ENCODE measurements at places on chromosomes 13 and 19.

DNA sequence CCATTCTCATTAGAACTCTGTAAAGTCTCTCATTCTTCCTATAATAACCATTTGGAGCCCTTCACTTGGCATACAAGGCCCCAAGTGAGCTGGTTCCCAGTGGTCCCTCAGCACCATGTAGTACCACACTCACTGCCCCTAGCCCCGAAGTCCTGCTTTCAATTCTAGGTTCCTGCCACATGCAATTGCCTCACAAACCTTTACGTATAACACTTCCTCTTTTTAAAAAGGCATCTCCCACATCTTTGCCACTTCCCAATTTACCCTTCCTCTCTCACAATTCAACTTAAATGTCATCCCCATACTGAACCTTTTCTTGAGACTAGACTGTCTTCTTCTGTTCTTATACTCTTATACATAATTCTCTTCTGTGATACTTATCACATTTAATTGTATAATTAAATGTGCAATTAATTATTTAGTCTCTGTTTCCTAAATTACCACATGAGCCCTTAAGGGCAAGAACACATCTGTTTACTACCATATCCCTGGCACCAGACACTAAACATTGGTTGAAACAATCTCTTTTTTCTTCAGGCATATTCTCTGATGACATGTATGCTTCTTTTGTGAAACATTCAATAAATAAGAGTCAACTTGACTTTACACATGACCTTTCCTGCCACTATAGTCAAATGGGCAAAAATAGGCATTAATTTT lies 304.0 kb downstream of the SPRY2 start:
- DNase-seq = no peak

GRCh38 chr13:72495681-72496080 lies 231.7 kb downstream of the MZT1 start:
- no peak for DNase-seq

DNA sequence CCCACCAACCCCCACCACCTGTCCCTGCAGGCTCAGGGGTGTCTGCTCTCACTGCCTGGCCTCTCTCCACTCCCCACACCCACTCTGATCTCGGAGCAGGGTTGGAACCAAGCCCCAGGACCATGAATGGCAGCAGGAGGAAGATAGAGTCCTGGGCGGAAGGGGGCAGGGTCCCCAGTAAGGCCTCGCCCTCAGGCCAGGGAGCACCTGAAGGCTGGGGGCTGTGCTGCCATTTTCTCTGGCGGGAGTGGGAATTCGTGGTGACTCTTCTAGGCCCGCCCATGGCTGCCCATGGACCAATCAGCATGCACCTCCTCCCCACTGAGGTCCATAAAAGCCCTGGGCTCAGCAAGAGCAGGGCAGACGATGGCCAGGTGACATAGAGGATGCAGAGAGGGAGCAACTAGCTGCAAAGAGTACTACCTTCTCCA lies 25.0 kb downstream of the KBTBD6 start:
- DNase-seq = no peak

DNA sequence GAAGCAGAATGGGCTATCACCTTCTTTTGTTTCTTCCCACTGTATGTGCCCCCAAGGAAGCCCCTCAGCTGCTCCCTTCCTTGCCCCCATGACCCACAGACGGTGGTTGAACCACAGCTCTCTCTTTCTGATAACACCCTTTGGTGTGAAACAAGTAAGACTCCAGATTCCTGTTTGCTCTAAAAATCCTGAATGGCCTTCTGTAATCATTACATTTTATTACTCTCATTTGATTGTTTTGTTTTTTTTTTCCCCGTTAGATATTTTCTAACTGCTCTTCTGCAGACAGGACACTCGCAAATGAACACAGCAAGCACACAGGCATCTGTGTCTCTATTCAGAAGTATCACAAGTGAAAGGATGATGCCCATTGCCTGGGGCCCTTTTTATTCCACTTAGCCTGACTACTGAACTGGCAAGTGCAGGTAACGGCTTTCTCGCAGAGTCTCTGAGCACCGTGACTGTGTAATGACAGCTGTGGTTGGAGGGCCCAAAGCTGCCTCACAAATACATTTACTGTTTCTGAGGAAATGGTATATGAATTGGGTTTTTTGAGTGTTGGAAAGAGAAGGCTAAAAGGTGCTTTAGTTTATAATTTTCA lies 59.3 kb downstream of the OXGR1 start:
- DNase-seq = no peak

DNA sequence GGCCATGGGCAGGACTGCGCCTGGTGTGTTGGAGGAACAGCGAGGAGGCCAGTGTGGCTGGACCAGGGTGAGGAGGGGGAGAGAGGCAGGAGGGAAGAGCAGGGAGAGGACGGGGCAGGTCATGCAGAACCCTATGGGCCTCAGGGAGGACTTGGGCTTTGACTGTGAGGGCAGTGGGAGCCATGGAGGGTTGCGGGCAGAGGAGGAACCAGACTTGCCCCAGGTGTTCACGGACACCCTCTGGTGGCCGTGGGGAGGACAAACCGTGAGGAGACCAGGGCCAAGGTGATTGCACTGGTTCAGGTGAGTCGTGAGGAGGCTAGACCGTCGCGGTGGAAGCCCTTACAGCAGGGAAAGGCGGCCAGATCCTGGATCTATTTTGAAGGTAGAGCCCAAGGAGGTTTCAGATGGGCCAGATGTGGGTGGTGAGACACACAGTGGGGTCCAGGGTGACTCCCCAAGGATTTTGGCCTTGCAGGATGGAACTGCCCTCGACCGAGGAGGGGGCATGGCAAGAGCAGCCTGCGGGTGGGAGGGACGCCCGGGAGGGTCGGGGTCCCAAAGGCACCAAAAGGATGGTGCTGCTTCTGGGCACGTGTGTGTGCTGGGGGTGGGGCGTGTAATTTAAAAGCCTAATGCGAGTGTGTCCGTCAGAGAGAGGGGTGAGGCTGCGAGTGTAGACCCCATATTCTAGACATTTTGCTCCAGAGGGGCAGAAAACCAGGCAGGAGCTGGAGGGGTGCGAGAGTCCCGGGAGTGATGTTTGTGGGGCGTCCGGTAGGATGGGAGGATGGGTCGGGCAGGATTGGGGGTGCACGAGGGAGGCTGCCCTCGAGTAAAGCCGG lies 2.7 kb upstream of the REXO1 start:
- no peak for DNase-seq

GRCh38 chr13:40102360-40102727 lies 446.9 kb downstream of the COG6 start:
- DNase-seq = no peak

GRCh38 chr19:46428239-46429135 lies at the start of gene PNMA8C:
TSS of gene PNMA8C (minus strand) at chr19:46428936. CDS start at chr19:46428359, 577 bp downstream.
- no peak for DNase-seq

DNA sequence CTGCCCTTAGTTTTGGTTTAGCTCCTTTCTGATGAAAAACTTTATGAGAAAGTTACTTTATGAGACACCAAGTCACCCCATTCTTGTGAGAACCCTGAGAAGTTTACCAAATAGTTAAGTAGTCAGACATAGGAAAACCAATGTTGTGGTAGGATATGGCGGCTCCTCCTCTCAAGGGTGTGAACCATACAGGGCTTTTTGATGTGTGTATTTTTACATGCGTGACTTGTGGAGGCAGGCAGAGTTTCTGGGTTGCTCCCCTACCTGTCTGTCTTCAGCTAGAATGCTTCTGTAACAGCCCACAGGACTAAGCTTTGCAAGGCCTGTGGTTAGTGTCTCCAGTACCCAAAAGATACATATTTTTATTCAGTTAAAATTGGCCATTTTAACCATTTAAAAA lies 18.3 kb downstream of the UBAC2 start:
- DNase-seq = no peak

GRCh38 chr19:35177377-35178274 lies 23.1 kb downstream of the FXYD5 start:
- no peak for DNase-seq

DNA sequence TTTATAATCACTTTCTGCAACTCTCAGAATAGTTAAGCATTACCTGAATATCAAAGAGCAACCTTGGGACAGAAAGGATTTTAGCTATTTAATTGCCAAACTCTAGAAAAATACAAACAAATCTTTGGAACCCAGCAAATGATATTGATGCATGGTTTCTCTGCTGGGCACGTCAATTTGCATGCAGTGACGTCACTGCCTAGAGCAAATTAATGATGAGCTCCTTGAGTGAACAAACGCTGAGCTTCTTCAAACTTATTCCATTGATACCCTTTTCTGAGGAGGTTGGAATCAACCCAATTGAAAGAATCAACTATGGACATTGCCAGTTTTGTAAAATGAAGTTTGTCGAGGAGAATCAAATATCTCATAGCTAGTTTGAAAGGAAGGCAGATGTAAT lies 259.9 kb upstream of the SOX21 start:
- no peak for DNase-seq

DNA sequence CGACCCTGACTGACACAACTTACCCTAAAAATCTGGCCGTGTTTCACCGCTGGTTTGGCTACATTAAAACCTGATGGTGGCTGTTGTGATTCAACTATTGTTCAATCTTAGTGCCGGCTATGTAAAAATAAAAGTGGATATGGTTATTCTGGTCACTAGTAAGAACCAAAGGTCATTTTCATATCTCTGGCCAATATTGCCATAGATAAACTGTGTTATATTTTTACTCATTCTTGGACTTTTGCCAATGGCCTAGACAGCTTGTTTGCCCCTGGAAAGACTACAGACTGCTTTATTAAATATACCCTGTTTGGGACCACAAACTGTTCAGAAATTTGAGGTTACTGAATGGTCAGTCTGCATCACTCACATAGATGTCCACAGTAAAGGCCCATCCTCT lies 258.5 kb upstream of the KLHL1 start:
- DNase-seq = no peak

DNA sequence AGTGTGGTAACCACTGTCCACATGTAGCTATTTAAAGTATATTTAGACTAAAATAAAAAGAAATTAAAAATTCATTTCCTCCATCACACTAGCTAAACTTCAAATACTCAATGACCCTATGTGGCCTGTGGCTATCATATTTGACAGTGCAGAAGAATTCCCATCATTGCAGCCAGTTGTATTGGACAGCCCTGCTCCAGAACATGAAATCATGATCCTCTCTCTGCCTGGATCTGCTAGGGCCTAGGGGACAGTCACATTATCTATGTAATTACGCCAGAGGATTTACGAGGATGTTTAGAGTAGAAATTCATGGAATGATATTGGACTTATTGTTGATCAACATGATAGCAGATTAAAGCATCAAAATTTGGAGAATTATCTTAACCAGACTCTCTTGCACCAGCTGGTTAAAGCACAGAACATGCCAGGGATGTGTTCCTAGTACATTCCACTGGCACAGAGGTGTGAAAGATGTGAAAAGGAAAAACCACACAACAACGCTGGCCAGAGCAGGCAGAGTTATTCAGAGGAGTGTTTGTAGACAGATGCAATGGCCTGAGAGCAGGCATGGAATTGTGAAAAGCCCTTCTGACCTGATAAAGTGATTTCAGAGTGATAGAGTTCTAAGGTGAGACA lies 108.9 kb upstream of the STARD13 start:
- no peak for DNase-seq

DNA sequence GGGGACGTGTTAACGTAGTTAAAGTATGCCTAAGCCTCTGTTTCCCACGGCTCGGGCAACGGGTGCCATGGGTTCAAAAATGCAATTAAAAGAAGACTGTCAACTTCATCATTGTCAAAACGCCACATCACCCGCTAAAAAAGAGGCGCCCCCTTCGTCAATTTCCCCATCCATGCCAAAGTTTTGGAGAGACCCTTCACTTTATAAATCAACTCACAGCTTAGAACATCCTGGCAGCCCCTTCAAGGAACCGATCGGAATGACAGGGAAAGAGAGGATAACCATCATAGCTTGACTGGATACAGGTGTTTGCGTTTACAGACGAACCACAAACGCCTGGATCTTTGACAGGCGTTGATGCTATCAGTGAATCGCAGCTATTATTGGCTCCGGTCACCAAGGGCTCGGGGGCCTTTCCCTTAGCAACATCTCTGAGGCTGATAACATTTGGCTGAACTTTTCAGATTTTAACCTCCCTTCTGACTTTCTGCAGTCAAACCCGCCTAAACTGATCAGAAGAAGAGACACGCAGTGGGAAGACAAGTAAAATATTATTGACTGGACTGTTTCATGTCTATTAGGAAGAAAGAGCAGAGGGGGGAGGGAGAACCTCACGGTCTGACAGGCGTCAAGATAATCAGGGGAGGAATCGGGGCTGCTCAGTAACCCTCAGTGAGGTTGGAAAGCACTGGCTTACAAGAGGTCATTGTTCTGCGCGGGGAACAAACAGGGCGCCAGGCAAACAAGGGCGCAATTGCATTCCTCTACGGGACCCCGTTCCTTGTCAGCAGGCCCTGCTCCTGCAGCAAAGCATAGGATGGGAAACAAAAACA lies 322.5 kb upstream of the ZNF507 start:
- no peak for DNase-seq

DNA sequence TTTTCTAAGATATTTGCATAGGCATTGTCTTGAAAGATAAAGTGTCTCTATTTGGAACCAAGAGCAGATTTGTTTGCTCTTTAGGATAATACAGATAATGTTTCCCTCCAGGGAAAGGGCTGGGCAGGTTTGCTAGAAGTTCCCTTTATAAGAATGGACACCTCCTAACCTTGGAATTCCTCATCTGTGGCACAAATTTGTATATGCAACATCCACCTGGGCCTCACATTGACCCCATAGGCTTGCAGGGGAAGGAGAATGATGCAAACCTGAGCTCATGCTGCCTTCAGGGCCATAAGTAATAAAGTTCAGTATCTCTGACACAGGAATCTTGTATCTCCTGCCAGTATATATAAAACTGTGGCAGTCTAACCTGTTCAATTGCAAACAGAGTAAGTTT lies 508.4 kb upstream of the MIR17HG start:
- DNase-seq = no peak

Data from BJ (cell line).